ENCODE measurements at places on chromosomes 11 and 22.
A peak's percentile ranks its signal among the peaks of the same experiment; 100 is the strongest.

DNA sequence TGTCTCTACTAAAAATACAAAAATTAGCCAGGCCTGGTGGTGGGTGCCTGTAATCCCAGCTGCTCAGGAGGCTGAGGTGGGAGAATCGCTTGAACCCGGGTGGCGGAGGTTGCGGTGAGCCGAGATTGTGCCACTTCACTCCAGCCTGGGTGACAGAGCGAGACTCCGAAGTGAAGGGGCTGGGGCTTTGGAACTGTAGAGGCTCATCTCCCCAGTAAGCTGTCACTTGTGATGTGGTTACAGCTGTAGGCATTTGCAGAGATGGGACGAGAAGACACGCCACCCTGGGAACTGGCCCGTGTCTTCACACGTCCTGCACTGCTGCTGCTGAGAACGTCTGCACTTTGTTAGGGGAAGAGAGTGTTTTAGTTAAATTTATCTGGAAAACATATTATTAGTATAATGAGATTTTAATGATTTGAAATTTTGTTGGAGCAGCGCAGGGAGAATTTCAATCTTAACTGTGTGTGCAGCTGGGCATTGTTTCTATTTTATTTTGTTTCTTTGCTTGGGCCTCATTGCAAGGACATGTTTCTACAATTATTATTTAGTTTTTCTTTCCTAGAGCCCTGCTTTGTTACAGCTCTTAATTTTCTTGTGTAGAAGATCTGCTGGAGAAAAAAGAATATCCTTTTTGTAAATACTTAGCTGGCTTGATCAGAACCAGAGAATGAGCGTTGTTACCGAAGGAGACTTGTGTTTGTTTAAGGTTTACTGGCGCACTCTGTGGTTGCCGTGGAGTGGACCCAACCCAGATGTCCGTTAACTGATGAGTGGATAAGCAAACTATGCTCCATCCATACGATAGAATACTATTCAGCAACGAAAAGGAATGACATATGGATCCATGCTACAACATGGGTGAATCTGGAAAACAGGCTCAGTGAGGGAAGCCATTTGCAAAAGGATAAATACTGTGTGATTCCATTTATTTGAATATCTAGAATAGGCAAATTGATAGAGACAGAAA is 18.4 kb downstream of the PARVB start:
- no peaks in the 10 kb centered on the region for H3K27me3 ChIP-seq
- H3K36me3 ChIP-seq = peaks cover 71% of the 10 kb centered on the region
- DNase-seq = peak; percentile 71
- peak overlapping the region; percentile 31 for H3K4me3 ChIP-seq

GRCh38 chr11:33545931-33546330 is 154.7 kb downstream of the C11orf91 start:
- peaks cover 29% of the 10 kb centered on the region for H3K27me3 ChIP-seq
- H3K27ac ChIP-seq = no peak overlapping the region
- H3K36me3 ChIP-seq = no peaks in the 10 kb centered on the region

- no peak for DNase-seq
- H3K4me1 ChIP-seq = peaks cover 20% of the 10 kb centered on the region
- H3K4me3 ChIP-seq = no peak overlapping the region
- no peak overlapping the region for H3K27ac ChIP-seq
Measured at GRCh38 chr22:23151827-23152226, 6.5 kb downstream of the RAB36 start.

DNA sequence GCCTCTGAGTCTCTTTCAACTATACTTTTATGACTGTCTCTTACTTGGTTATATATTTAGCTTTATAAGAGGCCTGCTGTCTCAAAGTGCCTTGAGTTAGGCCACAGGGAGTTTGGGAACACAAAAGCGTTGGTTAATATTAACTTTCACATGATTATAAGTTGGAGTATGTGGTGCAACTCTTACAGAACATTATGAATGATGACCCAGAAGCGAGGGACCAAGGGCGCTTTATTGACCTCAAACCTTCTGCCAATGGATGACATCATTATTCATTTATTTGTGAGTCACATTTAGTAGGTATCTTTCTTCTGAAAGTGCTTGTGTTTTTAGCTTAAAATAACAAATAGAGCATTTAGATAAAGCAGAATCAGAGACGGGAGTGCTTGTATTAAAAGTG is 298.0 kb upstream of the ZC3H12C start:
- peaks cover 7% of the 10 kb centered on the region for H3K27me3 ChIP-seq
- no peak overlapping the region for H3K27ac ChIP-seq
- no peak overlapping the region for H3K4me3 ChIP-seq
- no peaks in the 10 kb centered on the region for H3K4me1 ChIP-seq

- no peak overlapping the region for H3K27ac ChIP-seq
- H3K4me1 ChIP-seq = no peaks in the 10 kb centered on the region
- H3K4me3 ChIP-seq = no peak overlapping the region
- H3K27me3 ChIP-seq = peaks cover 19% of the 10 kb centered on the region
Measured at GRCh38 chr11:33463059-33463458, 205.9 kb downstream of the HIPK3 start.

GRCh38 chr22:19766511-19767426 is 6.2 kb downstream of the TBX1 start:
- peaks cover 10% of the 10 kb centered on the region for H3K4me1 ChIP-seq
- peak overlapping the region; percentile 14 for H3K27ac ChIP-seq
- DNase-seq = no peak
- peaks cover 88% of the 10 kb centered on the region for H3K27me3 ChIP-seq

DNA sequence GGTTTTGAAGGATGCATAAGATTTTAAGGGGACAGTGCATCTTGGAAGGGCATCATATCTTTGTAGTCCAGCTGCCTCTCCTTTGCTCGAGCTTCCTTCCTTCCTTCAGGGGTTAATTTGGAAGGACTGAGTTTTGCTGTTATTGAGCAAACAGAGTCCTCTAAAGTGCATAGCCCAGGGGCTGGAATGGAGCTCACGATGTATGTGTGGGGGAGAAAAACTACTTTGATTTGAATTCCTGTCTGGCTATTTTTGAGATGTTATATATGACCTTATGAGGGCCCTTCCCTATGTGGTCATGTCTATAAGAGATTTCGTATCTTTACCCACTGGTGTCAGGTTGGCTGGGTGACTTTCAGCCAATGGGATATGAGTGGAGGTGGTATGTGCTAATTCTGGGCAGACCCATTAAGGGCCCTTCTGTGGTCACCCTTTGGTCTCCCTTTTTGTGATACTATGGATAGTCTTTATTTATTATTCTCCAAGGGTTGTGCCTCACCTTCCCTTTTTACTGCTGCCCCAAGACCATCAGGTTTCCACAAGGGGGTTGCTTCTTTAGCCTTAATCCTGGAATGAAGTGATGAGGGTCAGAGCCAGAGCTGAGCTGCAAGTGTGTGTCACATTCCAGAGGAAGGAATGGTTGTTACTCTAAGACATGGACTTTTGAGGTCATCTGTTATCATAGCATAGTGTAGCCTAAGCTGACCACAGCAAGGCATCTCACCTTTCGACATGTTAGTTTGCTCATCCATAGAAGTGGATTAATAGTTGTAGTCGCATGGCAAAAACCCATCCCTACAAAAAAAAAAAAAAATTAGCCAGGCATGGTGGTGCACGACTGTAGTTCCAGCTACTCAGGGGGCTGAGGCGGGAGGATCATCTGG is 54.6 kb downstream of the LRRC74B start:
- no peaks in the 10 kb centered on the region for H3K36me3 ChIP-seq
- H3K27me3 ChIP-seq = peaks cover 32% of the 10 kb centered on the region
- peaks cover 8% of the 10 kb centered on the region for H3K4me1 ChIP-seq
- no peak for DNase-seq

GRCh38 chr11:3855808-3856491 is 486 bp downstream of the STIM1 start:
- H3K4me3 ChIP-seq = peak overlapping the region; percentile 98
- DNase-seq = peak; percentile 51
- peak overlapping the region; percentile 97 for H3K27ac ChIP-seq
- peaks cover 6% of the 10 kb centered on the region for H3K36me3 ChIP-seq

- no peaks in the 10 kb centered on the region for H3K36me3 ChIP-seq
- H3K4me3 ChIP-seq = no peak overlapping the region
- H3K27me3 ChIP-seq = no peaks in the 10 kb centered on the region
- no peak for DNase-seq
- no peak overlapping the region for H3K27ac ChIP-seq
- no peaks in the 10 kb centered on the region for H3K4me1 ChIP-seq
Measured at GRCh38 chr11:127049486-127049885, 48.9 kb upstream of the KIRREL3 start.

GRCh38 chr22:23097412-23098229 is 27.3 kb downstream of the GNAZ start:
- no peak for DNase-seq
- no peaks in the 10 kb centered on the region for H3K36me3 ChIP-seq
- H3K4me3 ChIP-seq = no peak overlapping the region
- no peak overlapping the region for H3K27ac ChIP-seq

- no peak for DNase-seq
- peaks cover 42% of the 10 kb centered on the region for H3K27me3 ChIP-seq
- no peak overlapping the region for H3K27ac ChIP-seq
Measured at GRCh38 chr11:130452176-130452575, 3.7 kb downstream of the ADAMTS15 start.

- no peaks in the 10 kb centered on the region for H3K27me3 ChIP-seq
- H3K27ac ChIP-seq = no peak overlapping the region
- peaks cover 37% of the 10 kb centered on the region for H3K36me3 ChIP-seq
- no peak for DNase-seq
Measured at GRCh38 chr11:64364911-64365310, 5.9 kb downstream of the RPS6KA4 start.

DNA sequence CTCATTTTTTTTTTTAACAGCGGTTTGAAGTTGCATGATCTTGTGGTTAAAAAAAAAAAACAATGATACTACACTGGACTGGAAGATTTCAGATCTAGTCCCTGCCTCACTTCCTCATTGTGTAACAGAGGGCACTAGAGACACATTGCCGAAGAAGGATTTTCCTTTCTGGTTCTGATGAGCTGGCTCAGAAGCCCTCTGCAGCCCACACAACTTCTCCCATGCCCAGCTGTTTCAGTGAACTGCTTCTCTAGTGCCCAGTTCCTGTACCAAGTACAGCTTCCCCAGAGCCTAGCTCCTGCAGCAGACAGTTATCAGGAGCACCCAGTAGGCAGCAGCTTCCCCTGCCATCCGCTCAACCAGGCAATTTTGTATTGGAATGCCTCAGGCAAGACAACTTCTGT is 29.5 kb upstream of the ANO5 start:
- H3K4me1 ChIP-seq = no peaks in the 10 kb centered on the region
- no peaks in the 10 kb centered on the region for H3K36me3 ChIP-seq
- no peak overlapping the region for H3K27ac ChIP-seq
- no peaks in the 10 kb centered on the region for H3K27me3 ChIP-seq
- DNase-seq = no peak

GRCh38 chr11:111798279-111798678 is 32.1 kb upstream of the PPP2R1B start:
- peaks cover 68% of the 10 kb centered on the region for H3K36me3 ChIP-seq
- peaks cover 12% of the 10 kb centered on the region for H3K4me1 ChIP-seq
- H3K27ac ChIP-seq = no peak overlapping the region

GRCh38 chr11:126396965-126397364 is 41.5 kb downstream of the ST3GAL4 start:
- H3K4me1 ChIP-seq = peaks cover 14% of the 10 kb centered on the region
- no peak for DNase-seq
- peaks cover 18% of the 10 kb centered on the region for H3K27me3 ChIP-seq
- no peak overlapping the region for H3K4me3 ChIP-seq

- H3K36me3 ChIP-seq = peaks cover 75% of the 10 kb centered on the region
- DNase-seq = no peak
- no peaks in the 10 kb centered on the region for H3K27me3 ChIP-seq
- no peak overlapping the region for H3K4me3 ChIP-seq
- H3K4me1 ChIP-seq = peaks cover 5% of the 10 kb centered on the region
Measured at GRCh38 chr11:130904380-130904779, 11.9 kb downstream of the SNX19 start.

All from stimulated activated naive B cell treated with anti-CD40 and anti-IgM and Interleukin-4, amounts not matched to agents 10 μg/mL and 1 μg/mL and 100 μg/mL, for 72 hours (primary cell).